Bronchial epithelial cell (primary cell): ENCODE measurements at places on chromosomes 11 and 22. TPM values are rescaled to one million over a fixed set of nuclear protein-coding genes. Genes with fewer than 3 reads are reported as not detected.
A peak's percentile ranks its signal among the peaks of the same experiment; 100 is the strongest.

GRCh38 chr11:97833412-97833811, 1187.3 kb upstream of the CNTN5 start:
- DNase-seq: no peak

DNA sequence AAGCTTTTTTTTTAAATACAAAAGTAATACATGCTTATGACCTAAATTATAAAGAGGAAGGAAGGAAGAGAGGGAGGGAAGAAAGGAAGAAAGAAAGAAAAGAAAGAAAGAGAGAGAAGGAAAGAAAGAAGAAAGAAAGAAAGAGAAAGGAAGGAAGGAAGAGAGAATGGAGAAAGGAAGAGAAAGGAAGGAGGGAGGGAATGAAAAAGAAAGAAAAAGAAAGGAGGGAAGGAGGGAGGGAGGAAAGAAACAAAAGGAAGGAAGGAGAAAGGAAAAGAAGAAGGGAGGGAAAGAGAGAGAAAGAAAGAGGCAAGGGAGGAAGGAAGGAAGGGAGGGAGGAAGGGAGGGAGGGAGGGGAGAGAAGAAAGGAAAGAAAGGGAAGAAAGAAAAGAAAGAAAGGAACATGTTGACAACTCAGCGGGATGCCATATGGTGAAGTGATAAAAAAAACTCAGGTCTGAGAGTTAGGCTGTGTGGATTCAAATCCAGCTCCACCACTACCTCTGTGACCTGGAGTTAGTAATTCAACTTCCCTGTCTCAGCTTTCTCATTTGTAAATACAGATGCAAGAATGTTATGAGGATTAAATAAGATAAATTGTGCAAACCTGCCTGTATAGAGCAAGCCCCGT, 9.6 kb upstream of the EED start:
- DNase-seq: no peak

DNA sequence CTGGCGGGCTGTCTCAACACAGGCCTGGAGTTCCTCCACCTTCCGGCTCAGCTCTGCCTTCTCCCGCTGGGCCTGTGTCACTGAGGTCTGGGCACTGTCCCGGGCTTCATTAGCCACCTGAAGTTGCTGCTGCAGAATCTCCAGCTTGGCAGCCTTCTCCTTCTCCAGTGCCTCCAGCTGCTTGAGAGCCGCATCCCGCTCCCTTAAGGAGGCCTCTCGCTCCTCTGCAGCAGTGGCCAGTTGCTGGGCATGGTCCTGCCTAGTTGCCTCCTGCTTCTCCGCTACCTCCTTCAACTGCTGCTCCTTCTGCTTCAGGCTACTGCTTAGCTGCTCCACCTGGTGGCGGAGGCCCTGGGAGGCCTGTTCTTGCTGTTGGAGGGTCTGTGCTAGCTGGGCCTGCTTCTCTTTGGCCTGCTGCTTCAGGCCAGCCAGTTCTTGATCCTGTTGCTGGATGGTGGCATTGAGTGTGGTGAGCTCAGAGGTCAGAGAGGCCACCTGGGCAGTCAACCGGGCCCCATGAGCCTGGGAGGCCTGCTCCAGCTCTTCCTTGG, 16.9 kb downstream of the IL18BP start:
- DNase-seq: no peak

GRCh38 chr11:132520199-132520598, 1012.1 kb downstream of the OPCML start:
- DNase-seq: no peak

DNA sequence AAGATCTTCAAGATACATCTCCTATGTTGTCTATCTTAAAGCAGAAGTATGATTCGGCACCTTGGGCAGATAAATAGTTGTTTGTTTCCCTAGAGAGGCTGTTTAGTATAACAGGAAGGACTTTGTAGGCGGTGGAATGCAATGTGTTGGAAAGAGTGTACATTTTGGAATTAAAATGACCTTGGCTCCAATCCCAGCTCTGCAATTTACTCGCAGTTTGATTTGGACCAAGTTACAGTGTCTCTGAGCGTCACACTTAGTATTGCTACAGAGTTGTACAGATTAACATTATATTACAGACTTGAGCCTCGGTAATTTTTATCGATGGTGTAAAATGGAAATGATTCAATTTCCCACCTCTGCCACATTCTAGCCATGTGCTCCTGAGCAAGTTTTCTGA, 265.3 kb downstream of the OPCML start:
- no peak for DNase-seq

- no peak for DNase-seq
These were observed 25.7 kb upstream of the TMPRSS4 start for GRCh38 chr11:118051136-118051610.

DNA sequence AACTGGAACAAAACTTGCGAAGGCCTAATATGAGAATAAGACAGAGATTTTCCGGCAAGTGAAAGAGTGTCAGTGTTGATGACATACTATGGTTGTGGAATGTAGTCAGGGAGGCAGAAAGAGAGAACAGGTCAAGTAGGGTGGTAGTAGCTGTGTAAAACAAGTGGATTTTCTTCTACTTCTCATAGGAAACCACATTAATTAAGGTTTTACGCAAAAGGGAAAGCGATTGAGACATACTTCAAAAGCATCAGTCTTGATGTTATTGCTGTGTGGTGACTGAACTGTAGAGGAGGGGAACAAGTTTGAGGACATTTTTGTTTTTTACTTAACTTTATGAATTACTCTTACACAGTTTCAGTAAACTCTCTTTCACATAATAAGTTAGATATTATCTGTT, 186.0 kb upstream of the CNTN5 start:
- no peak for DNase-seq

- DNase-seq: peak; percentile 55
These were observed 39.7 kb downstream of the USP35 start for GRCh38 chr11:78228467-78228866.

GRCh38 chr11:61543606-61544306, 35.2 kb downstream of the LRRC10B start:
- DNase-seq: peak; percentile 65

DNA sequence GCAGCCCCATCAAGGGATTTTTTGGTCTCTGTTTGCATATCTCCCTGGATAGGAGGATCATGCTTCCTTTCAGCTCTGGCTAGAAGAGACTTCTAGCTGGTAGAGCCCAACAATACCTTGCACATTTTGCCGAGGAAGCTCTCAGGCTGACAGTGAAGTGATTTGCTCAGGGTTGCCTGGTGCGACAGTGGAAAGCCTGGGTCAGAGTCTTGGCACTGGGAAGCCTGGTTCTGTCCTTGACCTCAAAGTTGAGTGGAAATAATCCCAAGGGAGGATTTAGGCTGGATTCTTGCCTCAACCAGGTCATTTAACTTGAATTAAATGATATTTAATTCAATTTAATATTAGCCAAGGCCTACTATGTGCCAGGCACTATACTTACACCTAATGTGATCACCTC, 24.4 kb upstream of the ALG8 start:
- no peak for DNase-seq

GRCh38 chr22:36918586-36919284, 5.3 kb downstream of the CSF2RB start:
- DNase-seq: no peak

- DNase-seq: no peak
These were observed 990.7 kb downstream of the NTM start for GRCh38 chr11:132361011-132361550.

DNA sequence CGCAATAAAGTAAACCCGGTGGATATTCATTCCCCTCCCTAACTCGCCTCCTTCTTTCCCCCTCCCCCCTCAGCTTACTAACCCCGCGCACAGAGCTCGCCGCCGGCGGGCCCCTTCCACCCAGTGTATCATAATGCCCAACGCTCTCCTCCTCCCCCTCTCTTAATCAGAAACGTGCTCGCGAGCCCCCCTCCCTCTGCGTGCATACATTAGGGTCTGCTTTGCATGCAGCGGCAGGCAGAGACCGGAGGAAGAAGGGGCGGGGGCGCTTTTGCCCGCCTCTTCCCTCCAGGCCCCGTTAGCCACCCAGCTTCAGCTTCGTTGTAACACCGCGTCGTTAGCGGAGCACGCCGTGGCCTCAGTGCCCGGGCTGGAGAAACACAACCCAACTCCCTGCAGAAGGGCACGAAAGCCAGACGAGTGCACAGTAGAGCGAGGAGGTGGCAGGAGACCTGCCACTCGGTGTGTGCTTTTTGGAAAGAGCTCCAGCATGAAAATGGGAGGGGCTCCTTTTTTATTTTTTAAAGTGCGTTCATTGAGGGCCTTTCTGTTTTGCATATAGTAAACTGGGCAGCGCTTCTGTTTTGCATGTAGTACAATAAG, 901 bp upstream of the KMT2A start:
- no peak for DNase-seq

GRCh38 chr22:28670756-28671155, 8.9 kb downstream of the TTC28 start:
- DNase-seq: peak; percentile 14

GRCh38 chr11:122020902-122021301, 95.1 kb downstream of the BLID start:
- no peak for DNase-seq

GRCh38 chr11:29679996-29680395, 336.8 kb downstream of the KCNA4 start:
- DNase-seq: no peak

DNA sequence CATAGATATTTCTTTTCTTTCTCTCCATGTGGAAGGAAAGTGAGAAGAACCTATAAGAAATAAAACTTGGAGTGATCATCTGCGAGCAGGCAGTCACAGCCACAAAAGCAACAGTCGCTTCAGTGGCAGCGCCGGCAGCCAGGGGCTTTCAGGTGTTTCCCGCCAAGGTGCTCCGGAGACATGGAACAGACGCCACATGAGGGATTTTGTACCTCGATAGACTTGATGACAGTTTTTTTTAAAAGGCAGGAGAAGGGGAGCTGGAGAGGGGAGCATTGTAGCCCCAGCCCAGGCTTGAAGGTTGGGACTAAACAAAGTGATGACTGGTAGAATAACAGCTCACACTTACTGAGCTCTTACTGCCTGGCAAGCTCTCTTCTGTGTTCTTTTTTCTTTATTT, 471.4 kb upstream of the B3GAT1 start:
- no peak for DNase-seq

- DNase-seq: peak; percentile 72
These were observed 19.6 kb upstream of the LIMK2 start for GRCh38 chr22:31192513-31192912.

DNA sequence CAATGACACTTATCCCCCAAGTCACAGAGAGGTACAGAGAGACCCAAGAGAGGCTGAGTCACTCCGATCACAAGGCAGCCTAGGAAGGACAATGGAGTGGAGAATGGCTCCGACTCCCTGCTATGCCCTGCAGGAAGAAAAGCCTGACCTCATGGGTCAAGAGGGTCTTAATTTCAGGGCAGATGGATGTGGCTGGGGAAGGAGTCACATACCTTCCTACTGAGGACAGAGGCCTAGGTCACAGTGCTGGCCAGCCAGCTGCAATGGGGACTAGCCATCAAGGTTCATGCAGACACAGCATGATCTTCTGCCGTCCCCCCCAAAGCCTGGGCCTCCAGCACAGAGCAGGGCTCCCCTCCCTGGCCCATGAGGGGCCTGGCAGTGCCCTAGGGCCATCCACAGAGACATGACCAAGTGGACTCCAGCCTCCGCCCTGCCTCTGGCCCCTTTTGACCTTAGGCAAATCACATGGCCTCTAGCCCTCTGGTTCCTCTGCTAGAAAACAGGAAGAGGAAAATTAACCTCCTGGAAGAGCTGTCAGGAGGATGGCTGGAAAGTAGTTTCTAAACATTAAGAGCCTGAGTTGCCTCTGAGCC, 1.8 kb downstream of the ARRB1 start:
- no peak for DNase-seq

- DNase-seq: no peak
These were observed 14.6 kb downstream of the NAV2 start for GRCh38 chr11:19727246-19727645.

- DNase-seq: no peak
These were observed 21.2 kb upstream of the TRIM44 start for GRCh38 chr11:35641171-35641897.

DNA sequence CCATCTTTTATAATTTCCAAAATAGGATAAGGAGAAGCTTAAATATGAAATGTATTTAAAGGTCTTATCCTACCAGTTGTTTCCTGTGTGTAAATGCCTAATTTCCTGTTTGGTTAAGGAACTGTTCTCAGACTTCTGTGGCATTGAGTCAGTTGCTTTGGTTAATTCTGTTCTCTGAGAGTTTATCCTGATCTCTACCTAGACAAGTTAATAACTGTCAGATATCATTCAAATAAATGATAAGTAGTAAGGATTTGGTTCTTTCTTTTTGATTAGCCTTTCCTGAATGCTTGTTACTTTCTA, 39.5 kb downstream of the CTNND1 start:
- DNase-seq: no peak

- DNase-seq: peak; percentile 62
These were observed 56.8 kb downstream of the LDLRAD3 start for GRCh38 chr11:36000616-36001190.

DNA sequence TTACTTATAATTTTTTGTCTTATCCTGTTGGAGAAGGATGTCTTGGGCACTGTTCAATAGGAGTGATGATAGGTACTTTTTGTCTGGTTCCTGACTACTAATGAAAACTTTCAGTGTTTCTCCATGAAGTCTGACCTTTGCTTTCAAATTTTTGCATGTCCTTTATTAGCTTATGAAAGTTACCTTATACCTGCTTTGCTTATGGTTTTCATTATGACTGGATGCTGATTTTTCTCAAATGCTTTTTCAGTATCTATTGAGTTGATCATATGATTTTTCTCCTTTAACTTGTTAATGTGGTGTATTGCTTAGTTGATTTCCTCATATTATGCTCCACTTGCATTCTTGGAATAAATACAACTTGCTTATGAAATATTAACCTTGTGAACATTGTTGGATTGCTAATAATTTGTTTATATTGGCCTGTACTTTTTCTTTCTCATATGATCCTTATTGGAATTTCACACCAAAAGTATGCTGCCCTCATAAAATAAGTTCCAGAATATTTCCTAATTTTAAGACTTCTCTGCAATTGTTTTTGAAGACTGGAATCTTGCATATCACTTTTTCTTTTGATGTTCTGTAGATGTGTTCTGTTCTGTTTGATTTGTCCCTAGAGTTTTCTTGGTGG, 85.0 kb upstream of the SC5D start:
- DNase-seq: no peak

- peak; percentile 86 for DNase-seq
These were observed 118.5 kb downstream of the APOL5 start for GRCh38 chr22:35835998-35836691.

Gene GRAMD1B
- 0.26 and 1.4 TPM in 2 replicates for total RNA-seq

Gene INS
- total RNA-seq: not detected in 2 replicates

Gene GAL3ST3
- not detected in 2 replicates for total RNA-seq

Gene BET1L
- 16.0 and 16.3 TPM in 2 replicates for total RNA-seq

Gene ZP1
- total RNA-seq: not detected in 2 replicates

Gene KRTAP5-9
- total RNA-seq: not detected in 2 replicates

Gene TMPRSS6
- total RNA-seq: not detected in 2 replicates

Gene TYR
- not detected in 2 replicates for total RNA-seq

Gene SYT8
- total RNA-seq: 0.53 and 1.5 TPM in 2 replicates

Gene FUT4
- total RNA-seq: 1.0 and 1.8 TPM in 2 replicates

Gene CACNA1I
- not detected in 2 replicates for total RNA-seq

Gene FJX1
- total RNA-seq: 11.8 and 24.7 TPM in 2 replicates

Gene NXPE1
- not detected in 2 replicates for total RNA-seq

Gene GSTT2B
- total RNA-seq: 0.79 and 0.90 TPM in 2 replicates

Gene SCGB2A2
- not detected in 2 replicates for total RNA-seq

Gene KCNK4
- under 0.01 TPM in 1 of 2 replicates, not detected in the other for total RNA-seq

Gene CYB5R3
- total RNA-seq: 9.0 and 16.4 TPM in 2 replicates

Gene CLDN5
- 0.38 and 2.4 TPM in 2 replicates for total RNA-seq

Gene CAPRIN1
- total RNA-seq: 97.9 and 115 TPM in 2 replicates

Gene GRIK4
- total RNA-seq: not detected in 2 replicates

Gene FAM111B
- under 0.01 TPM in 2 replicates for total RNA-seq

Gene RASL10A
- not detected in 2 replicates for total RNA-seq

Gene DKK3
- total RNA-seq: 72.4 and 134 TPM in 2 replicates

Gene OSM
- not detected in 2 replicates for total RNA-seq

Gene VSIG10L2
- total RNA-seq: 0.38 TPM in 1 of 2 replicates, not detected in the other
